ENCODE measurements at places on chromosomes 5 and 9.

DNA sequence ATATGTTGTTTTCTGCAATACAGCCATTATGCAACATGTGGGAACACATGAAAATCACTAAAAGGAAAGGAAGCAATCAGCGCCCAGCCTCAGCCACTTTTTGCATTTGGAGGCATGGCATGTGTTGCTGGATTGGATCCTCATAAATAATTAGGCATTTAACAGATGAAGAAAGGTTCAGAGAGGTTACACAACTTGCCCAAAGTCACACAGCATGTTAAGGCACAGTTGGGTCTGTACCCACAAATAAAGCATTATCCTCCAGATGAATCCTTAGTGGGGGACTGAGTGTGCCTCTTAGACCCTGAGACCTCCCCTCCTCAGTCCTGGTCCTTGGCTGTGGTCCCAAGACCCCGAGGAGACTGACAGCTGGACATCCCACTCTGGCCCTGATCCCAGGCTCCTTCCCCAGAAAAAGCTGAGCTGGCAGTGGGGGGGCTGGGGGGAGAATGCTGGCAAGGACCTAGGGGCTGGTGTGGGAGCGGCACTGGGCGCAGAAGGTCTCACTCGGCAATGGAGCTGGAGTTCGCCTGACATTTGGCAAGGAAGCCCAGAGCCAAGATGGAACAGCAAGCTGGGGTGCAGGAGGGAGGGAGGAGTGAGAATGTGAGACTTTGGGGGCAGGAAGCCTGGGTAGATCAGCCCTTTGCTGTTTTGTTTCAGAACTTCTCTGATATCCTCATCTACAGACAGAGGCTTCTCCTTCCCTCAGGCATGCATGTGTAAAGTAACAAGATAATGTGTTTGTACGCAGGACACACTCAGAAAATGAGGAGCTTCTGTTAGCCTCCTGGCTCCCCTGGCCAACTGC lies 6.9 kb upstream of the AKNA start:
- no peak for DNase-seq

DNA sequence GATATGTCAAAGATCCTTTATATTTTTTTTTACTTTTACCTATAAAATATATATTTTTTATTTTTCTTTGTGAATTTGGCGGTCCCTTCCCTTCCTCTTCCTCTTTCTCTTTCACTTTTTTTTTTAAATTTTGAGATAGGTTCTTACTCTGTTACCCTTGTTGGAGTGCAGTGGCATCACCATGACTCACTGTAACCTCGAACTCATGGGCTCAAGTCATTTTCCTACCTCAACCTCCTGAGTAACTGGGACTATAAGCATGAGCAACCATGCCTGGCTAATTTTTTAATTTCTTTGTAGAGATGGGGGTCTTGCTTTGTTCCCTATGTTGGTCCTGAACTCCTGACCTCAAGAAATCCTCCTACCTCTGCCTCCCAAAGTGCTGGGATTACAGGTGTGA lies 258.0 kb upstream of the CLINT1 start:
- no peak for DNase-seq

- DNase-seq = no peak
Observed at GRCh38 chr5:43623048-43623680, 20.2 kb downstream of the NNT start.

- no peak for DNase-seq
Observed at GRCh38 chr5:130278136-130278535, 373.9 kb downstream of the CHSY3 start.

GRCh38 chr5:1297243-1297642 lies 2.4 kb upstream of the TERT start:
- DNase-seq = no peak

GRCh38 chr5:36943584-36943983 lies 67.0 kb downstream of the NIPBL start:
- no peak for DNase-seq

- peak; percentile 76 for DNase-seq
Observed at GRCh38 chr5:142981886-142982820, 212.0 kb downstream of the ARHGAP26 start.

GRCh38 chr5:120358949-120359348 lies 105.2 kb upstream of the PRR16 start:
- no peak for DNase-seq

GRCh38 chr5:158882660-158883059 lies 217.1 kb downstream of the EBF1 start:
- no peak for DNase-seq

- DNase-seq = no peak
Observed at GRCh38 chr5:13186177-13186576, 758.3 kb downstream of the DNAH5 start.

- DNase-seq = no peak
Observed at GRCh38 chr9:138053321-138053868, 175.8 kb downstream of the CACNA1B start.

All from epithelial cell of prostate (primary cell).